ENCODE measurements at places on chromosomes 11 and 22.

DNA sequence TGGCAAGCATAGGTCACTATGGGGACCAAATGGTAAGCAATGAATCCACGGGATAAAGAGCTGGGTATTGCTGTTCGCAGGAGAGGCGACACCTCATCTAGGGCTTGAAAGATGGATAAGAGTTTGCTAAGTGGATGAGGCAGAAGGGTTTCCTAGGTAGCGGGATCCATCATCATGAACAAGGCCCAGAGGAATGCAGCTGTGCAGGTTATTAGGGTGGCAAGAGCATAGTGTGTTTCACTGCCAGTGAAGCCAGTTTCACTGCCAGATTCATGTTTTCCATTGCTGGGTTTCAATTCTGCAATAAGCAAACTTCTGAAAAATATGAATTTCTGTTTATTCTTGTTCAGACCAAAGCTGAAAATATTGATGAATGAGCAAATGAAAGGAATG lies 27.2 kb downstream of the WEE1 start:
- DNase-seq, result no peak

GRCh38 chr11:120710354-120711131 lies 199.0 kb downstream of the GRIK4 start:
- DNase-seq, result no peak

GRCh38 chr22:44543781-44544477 lies 45.9 kb upstream of the RTL6 start:
- DNase-seq, result no peak

- DNase-seq, result no peak
Measured at GRCh38 chr11:106961048-106961447, 57.2 kb downstream of the GUCY1A2 start.

- DNase-seq, result no peak
Measured at GRCh38 chr22:44754998-44755397, 2.6 kb downstream of the ARHGAP8 start.

DNA sequence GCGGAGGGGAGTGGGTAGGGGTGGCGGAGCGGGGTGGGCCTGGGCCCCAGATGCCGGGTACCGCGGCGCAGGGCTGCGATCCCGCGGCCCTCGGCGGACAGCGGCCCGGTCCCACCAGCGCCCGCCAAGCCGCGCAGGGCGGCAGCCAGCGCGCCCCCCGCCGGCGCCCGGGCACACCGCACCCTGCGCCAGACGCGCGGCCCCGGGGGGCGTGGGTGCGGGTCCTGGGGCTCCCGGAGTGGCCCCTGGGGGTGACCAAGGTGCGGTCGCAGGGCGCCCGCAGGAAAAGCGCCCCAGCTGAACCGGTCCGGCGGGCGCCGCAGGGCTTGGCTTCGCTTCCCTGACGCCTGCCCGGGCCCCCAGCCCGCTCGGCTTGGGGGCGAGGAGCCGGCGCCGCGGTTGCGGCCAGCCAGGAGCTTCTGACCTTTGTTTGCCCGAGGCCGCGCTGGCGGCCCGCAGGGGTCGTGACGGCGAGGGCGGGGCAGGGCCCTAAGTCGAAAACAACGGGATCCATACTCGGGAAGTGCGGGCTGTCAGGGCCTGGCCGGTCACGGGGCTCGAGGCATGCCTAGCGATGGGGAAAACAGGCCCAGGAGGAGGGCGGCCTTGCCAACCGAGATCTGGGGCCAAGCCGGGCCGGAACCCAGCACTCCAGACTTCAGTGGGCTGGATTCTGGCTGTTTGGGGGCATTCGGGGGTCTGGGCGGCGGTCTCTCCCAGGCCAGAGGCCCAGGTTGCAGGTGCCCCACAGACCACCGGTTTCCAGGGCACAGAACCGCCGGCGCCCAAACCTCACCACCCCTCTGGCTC lies 581 bp upstream of the AP5B1 start:
- DNase-seq, result peak; percentile 52

GRCh38 chr11:15988016-15988550 lies 368.3 kb downstream of the SOX6 start:
- no peak for DNase-seq

- peak; percentile 100 for DNase-seq
Measured at GRCh38 chr22:23144932-23145877, at the start of gene RAB36. Gene RAB36, plus strand, starts transcription at chr22:23145477. Its CDS starts 1,140 bp downstream, at chr22:23146617.

DNA sequence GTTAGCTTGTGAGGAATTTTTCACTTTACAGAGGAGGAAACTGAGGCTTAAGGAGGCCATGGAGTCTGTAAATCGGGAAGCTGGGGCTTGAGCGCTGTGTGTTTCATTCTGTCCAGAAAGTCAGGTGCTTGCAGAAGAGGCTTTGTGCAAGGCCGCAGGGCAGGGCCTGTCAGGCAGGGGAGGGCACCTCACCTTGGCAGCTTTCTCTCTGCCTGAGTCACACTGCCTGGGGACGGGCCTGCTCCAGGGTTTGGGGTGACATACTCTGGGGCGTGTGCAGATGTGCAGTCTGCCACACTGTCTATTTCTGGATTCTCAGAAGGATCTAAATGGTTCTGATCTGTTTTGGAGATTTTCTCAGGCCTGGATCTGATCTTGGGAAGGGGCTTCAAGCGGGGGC lies 8.4 kb downstream of the INCENP start:
- DNase-seq, result no peak

DNA sequence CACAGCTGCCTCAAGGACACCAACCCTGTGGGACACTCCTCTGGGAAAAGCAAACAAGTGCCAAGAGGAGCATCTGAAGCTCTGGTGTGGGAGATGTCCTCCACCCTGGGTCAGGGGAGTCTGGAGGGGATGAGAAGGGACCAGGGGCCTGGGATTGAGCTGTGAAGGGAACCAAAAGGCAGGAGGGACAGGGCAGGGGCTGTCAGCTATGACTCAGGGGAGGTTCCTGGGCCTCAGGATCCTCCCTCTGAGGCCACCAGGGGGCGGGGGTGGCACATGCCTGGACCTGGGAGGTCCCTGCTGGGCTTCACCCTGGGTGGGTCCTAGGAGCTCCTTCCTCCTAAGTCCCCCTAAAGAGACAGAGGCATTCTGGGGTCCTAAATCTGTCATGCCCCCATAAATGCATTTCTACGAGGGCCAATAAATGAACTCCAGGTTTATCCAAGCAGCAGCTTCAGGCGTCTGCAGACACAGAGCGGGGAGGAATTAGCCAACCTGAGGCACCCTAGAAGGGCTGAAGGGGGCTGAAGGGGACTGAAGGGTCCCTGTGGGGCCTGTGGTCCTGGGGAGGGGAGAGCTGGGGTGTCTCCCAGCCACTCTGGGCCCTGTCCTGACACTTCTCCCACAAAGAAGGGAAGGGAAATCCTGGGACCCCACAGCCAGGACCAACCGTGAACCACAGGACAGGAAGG lies 31.9 kb upstream of the IGLL5 start:
- DNase-seq, result peak; percentile 71

GRCh38 chr11:2142762-2143202 lies 3.6 kb upstream of the IGF2 start:
- no peak for DNase-seq

- DNase-seq, result no peak
Measured at GRCh38 chr11:109739379-109739778, 317.4 kb downstream of the C11orf87 start.

GRCh38 chr11:56842814-56843794 lies 94.6 kb upstream of the OR9G4 start:
- no peak for DNase-seq

GRCh38 chr11:72851726-72852125 lies 37.5 kb downstream of the ATG16L2 start:
- DNase-seq, result no peak

- no peak for DNase-seq
Measured at GRCh38 chr11:12775955-12776354, 101.7 kb downstream of the TEAD1 start.
